CD8-positive, alpha-beta memory T cell (primary cell): ENCODE measurements at places on chromosomes 7 and 10.

DNA sequence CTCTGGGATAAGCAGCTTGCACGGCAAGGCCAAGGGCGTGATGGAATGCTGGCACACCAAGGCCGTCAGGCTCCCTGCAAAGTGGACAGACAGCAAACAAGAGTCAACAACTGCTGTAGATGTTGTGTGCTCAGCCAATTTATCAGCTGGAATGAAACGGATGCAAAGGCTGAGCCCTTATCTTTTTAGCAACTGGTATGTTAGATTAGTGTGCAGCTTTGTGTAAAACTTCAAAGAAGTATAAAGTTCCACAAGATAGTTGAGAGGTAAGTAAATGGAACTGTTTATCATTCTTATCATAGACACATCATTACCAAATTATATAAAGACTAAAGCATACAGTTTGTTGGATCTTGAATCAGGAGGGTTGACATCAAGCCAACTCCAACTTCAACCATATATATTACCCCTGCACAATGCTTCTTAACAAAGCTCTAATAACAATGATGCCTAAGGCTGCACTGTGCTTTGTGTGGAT is 289.0 kb downstream of the TNS3 start:
- DNase-seq: no peak

DNA sequence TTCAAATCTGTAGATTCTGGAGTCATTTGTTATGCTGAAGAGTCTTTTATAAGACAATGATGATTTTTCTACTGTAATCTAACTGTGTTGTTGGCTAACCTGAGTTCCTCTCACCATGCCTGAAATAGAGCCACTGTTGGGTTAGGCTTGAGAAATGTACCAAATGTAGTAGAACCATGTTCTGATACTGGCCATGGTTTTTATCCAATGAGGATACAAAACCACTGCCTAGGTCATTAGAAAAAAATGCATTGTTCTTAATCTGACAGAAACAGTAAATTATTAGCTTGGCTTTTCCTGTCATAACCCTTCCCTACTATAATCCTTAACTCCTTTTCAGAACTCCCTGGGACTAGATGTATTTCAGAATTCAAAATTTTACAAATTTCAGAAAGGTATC is 86.6 kb downstream of the RAPGEF5 start:
- no peak for DNase-seq

GRCh38 chr10:68095153-68095552 is 14.1 kb upstream of the MYPN start:
- DNase-seq: no peak

GRCh38 chr7:20510573-20510900 is 104.9 kb upstream of the ABCB5 start:
- no peak for DNase-seq

- DNase-seq: no peak
These were observed 11.1 kb upstream of the PARD3 start for GRCh38 chr10:34826221-34826620.

GRCh38 chr10:78563314-78563713 is 505.5 kb upstream of the ZMIZ1 start:
- no peak for DNase-seq

DNA sequence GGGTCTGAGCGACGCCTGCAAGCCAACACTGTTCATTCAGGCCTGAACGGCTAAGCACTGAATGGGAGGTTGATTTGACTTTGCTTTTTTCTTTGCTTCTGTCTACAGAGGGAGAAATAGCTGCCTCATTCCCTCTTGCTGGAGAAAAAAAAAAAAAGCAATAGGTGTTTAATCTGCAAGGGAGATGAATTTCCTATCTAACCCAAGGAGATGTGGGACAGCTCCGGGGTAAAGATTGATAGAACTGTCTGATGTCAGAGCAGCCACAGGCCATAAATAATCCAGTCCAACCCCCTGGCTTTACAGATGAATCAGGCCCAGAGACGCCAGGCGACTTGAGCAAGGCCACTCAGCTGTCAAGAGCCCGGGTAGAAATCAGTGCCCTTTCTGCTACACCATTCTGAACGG is 168.0 kb downstream of the ARHGAP12 start:
- DNase-seq: no peak
